ENCODE measurements at places on chromosomes 5 and 9.

- no peak for DNase-seq
Measured at GRCh38 chr9:126301196-126301595, 25.4 kb upstream of the MVB12B start.

- DNase-seq: no peak
Measured at GRCh38 chr9:131838530-131839280, 98.8 kb upstream of the RAPGEF1 start.

DNA sequence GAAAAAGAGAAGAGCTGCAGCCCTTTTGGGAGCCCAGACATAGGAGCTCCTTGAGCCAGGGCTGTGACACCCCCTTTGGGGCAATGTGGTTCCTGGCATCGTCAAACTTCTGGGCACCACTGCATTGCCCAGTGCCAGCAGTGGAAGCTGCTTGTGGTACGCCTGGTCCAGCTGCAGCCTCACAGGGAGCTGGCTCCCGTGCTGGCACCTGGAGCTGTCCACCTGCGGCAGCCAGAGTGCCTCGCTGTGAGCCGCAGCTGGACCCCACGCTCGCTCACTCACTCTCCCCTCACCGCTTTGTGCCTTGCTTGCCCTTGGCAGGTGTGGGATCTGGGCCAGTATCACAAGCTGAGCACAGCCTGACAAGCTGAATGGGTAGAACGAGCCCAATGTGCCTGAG lies 1150.8 kb upstream of the CDH6 start:
- DNase-seq: no peak

DNA sequence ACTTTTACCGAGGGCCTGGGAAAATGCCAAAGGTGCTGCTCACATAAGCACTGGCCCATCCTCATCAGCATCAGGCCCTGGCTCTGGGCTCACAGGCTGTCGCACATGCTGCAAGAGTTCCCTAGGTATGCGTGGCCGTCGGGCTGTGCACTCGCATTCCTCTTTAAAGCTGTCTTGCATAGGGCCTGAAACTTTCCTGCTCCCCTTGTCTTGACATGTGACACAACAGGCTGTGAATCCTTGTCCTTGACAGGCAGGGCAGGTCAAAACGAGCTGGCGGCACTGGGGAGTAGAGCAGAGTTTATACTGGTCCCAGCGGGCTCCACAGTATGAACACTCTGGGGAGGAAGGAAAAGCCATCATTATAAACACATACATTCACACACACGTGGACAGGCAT lies 30.7 kb downstream of the TSTD2 start:
- DNase-seq: no peak

- no peak for DNase-seq
Measured at GRCh38 chr9:27433631-27434325, 90.3 kb upstream of the IFNK start.

- no peak for DNase-seq
Measured at GRCh38 chr5:123449424-123449974, 26.3 kb upstream of the CEP120 start.

DNA sequence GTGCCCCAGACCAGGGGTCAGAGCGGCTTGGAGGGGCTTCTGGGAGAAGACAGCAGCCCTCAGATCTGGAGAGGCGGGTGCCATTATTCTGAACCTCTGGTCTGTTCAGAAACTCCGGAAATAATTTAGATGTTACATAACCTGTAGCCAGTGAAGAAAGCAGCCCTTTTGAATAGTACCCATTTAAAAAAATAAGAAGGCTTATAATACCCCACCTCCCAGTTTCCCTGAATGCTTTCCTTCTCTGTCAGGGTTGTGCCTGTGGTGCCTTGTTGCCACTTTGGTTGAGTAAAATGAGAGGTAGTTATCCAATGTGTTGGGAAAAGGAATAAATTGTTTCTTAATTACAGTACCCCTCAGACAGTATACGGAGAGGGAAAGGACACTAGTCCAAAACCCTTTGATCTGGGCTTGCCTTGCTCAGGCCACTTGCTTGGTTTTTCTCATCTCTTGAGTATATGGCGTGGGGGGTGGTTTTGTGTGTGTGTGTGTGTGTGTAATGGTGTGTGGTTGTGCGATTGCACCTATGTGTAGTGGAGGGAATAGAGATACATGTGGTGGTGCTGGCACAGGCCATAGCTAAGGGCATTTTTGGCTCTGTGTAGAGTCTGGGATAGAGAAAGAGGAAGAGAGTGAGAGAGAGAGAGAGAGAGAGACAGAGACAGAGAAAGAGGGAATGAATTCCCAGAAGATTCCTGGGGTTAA lies 59.1 kb upstream of the TLR4 start:
- DNase-seq: no peak

- DNase-seq: no peak
Measured at GRCh38 chr5:9201761-9202160, 344.1 kb downstream of the SEMA5A start.

- DNase-seq: no peak
Measured at GRCh38 chr5:38453506-38453905, 102.9 kb downstream of the LIFR start.

GRCh38 chr9:134637241-134637640 lies 4.4 kb upstream of the COL5A1 start:
- no peak for DNase-seq

- DNase-seq: no peak
Measured at GRCh38 chr5:3127423-3127911, 376.0 kb upstream of the IRX2 start.

GRCh38 chr5:142870532-142871362 lies 100.6 kb downstream of the ARHGAP26 start:
- DNase-seq: no peak

DNA sequence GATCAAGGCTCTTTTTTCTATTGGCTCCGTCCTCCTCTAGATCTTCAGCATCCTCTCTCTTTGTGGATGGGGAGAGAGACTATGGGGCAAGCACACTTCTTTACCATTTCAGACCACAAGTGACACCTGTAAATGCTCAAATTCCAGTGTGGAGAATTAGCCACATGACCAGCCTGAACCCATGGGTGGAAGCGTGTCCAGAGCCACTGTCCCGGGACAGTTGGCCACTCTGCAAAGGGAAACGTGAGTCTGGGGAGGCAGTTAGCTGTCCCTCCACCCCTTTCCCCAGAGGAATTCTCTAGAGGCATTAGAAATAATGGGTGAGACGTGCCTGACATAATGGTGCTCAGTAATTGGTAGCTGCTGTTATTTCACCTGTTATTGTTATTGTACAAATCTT lies 40.9 kb downstream of the AMBP start:
- DNase-seq: no peak

DNA sequence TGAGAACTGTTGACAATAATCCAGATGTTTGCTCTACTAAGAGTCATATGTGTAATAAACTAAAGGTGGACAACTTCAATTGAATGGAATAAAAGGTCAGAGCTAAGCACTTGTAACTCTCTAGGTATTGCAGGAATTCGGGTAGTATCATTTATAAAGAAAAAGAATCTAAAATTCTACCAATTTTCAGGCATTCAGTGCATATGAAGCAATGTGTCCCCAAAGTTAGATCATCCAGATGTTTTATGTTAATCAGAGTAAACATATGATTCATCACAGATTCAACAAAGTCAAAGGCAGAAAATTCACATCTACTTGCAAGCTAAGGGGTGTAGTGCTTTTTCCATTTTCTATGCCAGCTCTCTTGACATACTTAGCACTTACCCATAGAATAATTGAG lies 477.1 kb downstream of the PDE4D start:
- DNase-seq: no peak

DNA sequence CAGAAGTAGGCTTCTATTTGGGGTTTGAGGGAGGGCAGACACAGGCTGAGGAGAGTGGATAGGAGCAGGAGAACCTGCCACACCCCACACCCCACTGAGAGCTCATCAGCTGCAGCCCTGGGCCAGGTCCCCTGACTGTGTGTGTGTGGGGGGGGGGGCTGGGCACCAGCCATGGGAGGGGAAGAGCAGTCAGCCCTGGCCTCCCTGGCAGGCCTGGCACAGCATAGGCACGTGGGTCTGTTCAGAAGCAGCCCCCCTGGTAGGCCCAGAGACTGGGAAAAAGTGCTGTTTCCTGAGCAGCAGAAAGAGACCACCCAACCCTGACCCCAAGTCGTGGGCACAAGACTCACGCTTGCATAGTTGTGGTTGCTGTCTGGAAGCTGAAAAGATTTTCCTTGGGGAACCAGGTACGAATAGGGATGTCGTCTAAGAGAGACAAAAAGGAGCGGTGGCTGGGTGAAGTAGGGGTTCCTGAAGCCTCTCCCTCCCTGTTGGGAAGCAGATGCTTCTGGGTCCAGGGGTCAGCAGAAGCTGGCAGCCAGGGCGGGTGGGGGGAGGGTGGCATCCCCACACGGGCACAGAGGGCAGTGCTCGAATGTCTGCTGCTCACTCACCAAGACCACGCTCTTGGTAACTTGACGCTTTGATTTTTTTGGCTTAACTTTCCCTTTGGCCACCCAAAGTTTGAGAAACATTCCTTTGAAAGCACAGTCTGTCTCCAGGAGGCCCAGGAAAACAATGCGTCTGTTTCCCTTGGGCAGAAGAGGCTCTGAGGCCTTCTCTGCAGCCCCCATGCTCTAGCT lies 2.9 kb downstream of the NSMF start:
- DNase-seq: peak; percentile 72

DNA sequence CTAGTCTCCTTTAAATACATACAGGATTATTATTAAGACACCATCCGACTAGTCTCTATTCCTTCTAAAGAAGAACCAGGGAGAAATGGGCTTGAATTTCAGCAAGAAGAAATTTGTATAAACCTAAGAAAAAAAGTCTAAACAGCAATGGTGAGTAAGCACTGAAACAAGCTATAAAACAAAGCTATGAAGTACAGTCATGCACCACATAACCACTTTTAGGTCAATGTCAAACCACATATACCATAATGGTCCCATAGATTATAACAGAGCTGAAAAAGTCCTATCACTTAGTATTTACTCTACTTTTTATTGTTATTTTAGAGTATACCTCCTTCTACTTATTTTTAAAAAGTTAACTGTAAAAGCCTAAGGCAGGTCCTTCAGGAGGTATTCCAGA lies 102.0 kb upstream of the NFIB start:
- no peak for DNase-seq

DNA sequence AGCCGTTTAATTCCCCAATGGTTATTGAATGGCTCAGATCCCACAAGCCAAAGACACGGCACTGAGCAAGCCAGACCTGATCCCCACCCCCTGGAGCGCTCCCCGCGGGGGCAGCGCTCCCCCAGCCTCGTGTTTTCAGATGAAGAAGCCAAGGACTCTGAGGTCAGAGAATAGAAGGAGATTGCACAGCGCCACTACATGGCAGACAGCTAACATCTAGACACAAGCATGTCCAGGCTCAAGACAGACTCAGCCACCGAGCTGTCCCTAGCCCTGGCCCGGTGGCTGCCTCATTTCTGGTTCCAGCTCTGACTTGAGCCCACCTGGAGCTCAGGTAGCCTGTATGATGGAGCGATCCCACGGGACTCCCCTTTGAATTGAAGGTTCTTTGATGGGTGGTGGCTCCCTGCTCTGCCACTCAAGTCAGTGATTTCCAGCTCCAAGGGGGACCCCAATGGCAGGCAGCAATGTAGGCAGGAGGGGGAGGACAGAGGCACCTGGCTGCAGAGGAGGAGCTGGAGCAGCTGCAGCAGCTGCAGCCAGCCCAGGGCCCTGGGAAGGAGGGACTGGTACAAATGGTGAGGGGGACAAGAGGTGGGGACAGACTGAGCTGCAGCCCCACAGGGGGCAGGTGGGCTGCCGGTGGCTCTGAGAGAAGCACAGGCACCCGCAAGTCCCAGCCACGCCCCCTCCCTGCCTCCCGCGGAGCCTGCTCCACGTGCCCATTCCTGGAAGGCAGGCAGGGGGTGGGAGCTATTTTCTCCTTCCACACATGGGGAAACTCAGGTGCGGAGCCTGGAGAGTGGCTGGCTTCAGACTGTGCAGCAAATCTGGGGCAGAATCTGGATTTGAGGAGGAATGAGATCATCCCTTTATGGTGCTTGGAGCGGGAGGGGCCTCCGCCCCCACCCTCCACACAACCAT lies 40.2 kb downstream of the NTNG2 start:
- no peak for DNase-seq

GRCh38 chr5:102865510-102866236 lies 110.6 kb downstream of the PAM start:
- DNase-seq: peak; percentile 75

- no peak for DNase-seq
Measured at GRCh38 chr9:100350188-100350587, 2.6 kb downstream of the TEX10 start.

GRCh38 chr5:51821697-51822096 lies 438.4 kb downstream of the ISL1 start:
- no peak for DNase-seq

- no peak for DNase-seq
Measured at GRCh38 chr5:54403885-54404416, 51.5 kb upstream of the HSPB3 start.

GRCh38 chr5:151092762-151093161 lies 11.9 kb upstream of the TNIP1 start:
- DNase-seq: no peak

- no peak for DNase-seq
Measured at GRCh38 chr9:72923077-72923476, 29.8 kb downstream of the ALDH1A1 start.

GRCh38 chr9:125997196-125997823 lies 250.1 kb downstream of the PBX3 start:
- no peak for DNase-seq

DNA sequence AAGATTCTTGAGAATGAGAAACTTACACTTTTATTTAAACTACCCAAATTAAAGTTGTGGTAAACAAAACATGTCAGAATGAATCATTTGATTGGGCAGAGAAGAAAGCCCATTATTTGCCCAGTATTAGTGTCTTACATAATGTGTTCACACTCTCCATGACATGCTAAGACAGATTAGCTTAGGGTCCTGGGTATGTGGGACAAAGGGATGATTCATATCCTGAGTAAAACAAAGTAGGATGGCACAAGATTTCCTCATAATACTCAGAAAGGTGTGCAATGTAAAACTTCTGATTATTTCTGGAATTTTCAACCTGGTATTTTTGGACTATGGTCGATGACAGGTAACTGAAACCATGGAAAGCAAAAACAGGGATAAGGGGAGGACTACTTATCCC lies 183.9 kb upstream of the POU5F2 start:
- DNase-seq: no peak

DNA sequence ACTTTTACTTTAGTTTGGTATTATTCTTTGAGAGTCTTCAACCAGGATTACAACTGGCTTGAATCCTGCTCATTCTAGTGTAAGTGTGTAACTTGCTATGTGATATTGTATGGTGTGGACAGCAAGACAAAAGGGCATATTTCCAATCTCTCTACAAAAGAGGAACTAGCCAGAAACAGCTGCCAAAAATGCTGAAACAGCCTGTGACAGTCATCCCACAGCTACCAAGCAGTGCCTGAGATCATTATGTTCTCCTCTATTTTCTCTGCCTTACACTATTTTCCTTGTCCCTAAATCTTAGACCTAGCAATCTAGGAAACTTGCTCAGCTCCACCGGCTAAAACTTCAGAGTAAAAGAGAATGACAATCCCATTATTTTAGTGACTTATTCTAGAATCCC lies 42.8 kb downstream of the WDR41 start:
- DNase-seq: no peak

GRCh38 chr9:21554813-21555212 lies 72.7 kb upstream of the IFNE start:
- DNase-seq: no peak

GRCh38 chr5:173507171-173507570 lies 109.3 kb downstream of the BOD1 start:
- DNase-seq: no peak
